GM23338 (cell line): ENCODE measurements at places on chromosomes 12 and 14.

DNA sequence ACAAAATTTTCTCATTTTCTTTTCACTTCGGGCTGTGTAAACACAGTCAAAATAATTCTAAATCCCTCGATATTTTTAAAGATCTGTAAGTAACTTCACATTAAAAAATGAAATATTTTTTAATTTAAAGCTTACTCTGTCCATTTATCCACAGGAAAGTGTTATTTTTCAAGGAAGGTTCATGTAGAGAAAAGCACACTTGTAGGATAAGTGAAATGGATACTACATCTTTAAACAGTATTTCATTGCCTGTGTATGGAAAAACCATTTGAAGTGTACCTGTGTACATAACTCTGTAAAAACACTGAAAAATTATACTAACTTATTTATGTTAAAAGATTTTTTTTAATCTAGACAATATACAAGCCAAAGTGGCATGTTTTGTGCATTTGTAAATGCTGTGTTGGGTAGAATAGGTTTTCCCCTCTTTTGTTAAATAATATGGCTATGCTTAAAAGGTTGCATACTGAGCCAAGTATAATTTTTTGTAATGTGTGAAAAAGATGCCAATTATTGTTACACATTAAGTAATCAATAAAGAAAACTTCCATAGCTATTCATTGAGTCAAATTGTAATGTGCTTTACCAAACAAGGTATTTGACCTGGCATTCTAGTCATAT is 4.8 kb downstream of the CDKN1B start:
- DNase-seq, result no peak

DNA sequence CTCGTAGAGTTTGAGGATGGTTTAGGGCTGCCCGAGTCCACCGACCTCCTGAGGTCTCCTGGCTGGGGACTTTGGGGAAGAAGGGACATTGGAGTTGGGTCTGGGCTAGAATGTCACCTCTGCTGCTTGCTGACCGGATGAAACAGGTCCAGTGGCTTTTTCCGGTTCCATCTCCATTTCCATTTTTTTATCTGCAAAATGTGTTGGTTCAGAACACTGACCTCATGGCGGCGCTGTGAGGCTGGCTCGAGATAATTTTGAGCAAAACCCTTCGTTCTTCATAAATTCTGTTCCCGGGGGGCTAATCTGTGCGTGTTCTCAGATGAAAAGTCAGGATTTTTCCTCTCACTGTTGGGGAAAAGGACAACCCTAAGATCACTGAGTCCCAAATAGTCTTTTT is 11.7 kb upstream of the MYL2 start:
- DNase-seq, result peak; percentile 68

- DNase-seq, result no peak
These were observed 93.0 kb upstream of the MGAT4C start for GRCh38 chr12:86349196-86349595.

DNA sequence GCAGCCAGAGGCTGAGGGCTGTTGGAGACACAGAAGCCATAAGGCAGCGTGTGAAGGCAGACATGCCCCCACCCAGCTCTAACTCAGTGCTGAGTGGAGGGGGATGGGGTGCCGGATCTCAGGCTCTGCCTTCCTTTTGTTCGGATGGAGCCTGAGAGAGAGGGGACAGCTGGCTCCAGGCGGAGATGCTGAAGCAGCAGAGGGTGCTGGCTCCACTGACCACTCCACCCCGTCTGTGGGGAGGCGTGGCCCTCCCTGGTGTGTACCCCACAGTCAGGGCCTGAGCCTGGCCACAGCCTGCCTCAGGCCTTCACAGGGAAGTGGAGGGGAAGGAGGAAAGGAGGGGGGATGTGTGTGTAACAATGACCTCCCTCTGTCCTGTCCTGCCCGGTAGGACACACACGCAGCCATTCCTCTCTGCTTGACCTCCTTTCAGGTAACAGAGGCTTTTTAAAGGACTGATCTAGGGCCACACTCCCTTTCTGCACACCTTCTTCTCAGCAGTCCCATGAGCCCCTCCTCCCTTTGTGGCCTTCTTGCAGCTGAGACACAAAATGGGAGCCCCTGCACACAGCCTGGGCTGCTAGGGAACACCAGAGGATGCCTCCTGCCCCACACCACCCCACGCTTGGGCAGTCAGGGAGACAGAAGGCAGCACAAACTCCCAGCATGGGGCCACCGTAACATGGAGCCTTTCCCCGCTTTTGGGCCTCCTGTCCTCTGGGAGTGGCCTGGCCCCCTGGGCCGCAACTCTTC is 9.6 kb upstream of the ENDOU start:
- peak; percentile 72 for DNase-seq

- DNase-seq, result no peak
These were observed 199.0 kb downstream of the DUSP6 start for GRCh38 chr12:89153341-89153740.

- peak; percentile 13 for DNase-seq
These were observed 34.8 kb downstream of the ATL1 start for GRCh38 chr14:50594577-50595316.

DNA sequence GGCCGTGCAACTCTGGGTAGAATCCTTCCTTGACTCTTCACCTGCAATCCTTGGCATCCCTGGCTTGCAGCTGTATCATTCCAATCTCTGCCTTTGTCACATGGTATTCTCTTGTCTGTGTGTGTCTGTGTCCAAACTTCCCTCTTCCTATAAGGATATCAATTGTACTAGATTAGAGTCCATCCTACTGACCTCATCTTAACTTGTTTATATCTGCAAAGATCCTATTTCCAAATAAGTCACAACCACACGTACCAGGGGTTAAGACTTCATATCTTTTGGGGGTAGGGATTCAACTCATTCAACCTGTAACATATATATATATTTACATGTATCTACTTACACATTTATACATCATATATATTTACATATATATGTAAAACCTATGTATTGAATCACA is 29.6 kb upstream of the RASSF3 start:
- no peak for DNase-seq

GRCh38 chr12:59010118-59010517 is 89.8 kb upstream of the LRIG3 start:
- no peak for DNase-seq

DNA sequence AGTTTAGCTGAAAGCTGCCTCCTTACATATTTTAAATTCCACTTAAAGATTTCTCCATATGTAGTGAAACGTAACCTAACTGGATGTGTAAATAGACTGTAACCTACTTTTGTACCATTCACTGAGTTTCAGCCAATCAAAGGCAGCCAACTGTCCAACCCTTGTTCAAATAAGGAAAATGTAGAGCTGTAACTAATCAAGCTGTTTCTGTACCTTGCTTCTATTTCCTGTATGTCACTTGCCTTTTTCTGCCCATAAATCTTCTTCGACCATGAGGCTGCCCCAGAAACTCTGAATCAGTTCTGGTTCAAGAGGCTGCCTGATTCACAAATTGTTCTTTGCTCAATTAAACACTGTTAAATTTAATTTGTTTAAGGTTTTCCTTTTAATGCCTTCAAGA is 6.3 kb downstream of the SLC7A8 start:
- no peak for DNase-seq

GRCh38 chr12:56222531-56222895 is 791 bp upstream of the RNF41 start:
- no peak for DNase-seq

- no peak for DNase-seq
These were observed 773.7 kb downstream of the BCL11B start for GRCh38 chr14:98498019-98498885.

DNA sequence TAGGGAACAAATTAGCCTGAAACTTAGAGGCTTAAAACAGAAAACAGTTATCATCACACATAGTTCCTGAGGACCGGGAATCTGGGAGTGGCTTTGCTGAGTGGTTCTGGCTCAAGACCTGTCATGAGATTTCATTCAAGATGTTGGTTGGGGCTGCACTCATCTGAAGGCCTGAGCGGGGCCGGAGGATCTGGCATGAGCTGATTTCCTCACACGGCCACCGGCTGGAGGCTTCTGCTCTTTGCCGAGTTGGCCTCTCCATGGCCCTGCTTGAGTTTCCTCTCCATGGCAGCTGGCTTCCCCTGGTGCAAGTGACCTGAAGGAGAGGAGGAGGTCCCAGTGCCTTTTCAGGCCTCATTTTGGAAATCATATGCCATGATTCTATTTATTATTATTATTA is 128.1 kb downstream of the PAPOLA start:
- DNase-seq, result no peak

GRCh38 chr12:114875313-114875712 is 191.3 kb upstream of the TBX3 start:
- DNase-seq, result no peak
